ENCODE measurements at places on chromosomes 2 and 18.

GRCh38 chr2:237556773-237557632, 9.4 kb upstream of the PRLH start:
- no peak for DNase-seq

DNA sequence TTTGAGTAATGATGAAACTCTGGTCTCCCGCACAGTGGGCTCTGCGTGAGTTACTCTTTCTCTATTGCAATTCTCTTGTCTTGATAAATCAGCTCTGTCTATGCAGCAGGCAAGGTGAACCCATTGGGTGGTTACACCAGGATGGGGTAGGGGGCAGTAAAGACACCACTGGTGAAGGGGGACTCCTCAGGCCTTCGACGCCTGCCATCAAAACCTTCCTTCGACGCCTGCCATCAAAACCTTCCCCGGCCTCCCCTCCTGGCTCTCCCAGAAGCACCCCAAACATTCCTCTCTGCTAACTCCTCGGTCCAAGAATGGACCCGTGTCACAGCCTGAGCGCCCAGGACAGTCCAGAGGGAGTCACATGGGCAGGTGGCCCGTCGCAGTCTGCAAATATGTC, 4.8 kb upstream of the STARD7 start:
- no peak for DNase-seq

GRCh38 chr2:73823916-73824523, 4.7 kb upstream of the STAMBP start:
- no peak for DNase-seq

DNA sequence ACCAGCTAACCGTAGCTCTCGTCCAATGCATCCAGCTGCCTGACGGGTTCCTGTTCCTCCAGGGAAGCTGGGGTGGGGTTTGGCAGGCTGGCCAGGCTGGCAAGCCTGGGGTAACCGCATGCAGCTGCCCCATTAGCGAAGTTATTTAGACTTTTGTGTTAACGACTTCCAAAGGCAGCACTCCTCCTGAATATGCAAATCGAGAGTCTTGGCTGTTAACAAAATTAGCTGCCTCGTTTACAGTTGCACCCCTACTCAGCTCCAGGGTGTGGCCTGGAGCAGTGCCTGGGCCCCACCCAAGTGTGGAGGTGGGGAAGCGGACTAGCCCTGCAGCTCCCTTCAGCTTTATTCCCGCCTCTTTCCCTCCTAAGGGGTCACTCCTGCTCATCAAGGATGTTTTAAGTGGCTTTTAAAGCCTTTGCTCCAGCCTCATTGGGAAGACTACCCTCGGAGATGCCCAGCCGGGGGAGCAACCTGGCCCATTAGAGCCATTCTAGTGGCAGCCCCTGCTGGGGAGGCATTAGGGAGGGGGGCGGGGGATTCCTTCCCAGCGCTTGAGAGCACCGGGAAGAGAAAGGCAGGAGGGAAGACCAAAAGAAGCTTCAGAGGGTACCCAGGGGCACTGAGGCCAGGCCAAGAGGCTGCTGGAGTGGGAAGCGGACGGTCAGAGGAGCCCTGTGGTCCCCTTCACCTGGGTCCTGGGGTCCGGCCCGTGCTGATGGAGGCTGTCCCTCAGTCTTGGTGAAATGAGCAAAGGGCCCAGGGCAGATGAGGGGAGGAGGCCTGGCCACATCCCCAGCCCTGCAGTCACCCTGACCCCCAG, 204.1 kb downstream of the CELF4 start:
- DNase-seq, result no peak

DNA sequence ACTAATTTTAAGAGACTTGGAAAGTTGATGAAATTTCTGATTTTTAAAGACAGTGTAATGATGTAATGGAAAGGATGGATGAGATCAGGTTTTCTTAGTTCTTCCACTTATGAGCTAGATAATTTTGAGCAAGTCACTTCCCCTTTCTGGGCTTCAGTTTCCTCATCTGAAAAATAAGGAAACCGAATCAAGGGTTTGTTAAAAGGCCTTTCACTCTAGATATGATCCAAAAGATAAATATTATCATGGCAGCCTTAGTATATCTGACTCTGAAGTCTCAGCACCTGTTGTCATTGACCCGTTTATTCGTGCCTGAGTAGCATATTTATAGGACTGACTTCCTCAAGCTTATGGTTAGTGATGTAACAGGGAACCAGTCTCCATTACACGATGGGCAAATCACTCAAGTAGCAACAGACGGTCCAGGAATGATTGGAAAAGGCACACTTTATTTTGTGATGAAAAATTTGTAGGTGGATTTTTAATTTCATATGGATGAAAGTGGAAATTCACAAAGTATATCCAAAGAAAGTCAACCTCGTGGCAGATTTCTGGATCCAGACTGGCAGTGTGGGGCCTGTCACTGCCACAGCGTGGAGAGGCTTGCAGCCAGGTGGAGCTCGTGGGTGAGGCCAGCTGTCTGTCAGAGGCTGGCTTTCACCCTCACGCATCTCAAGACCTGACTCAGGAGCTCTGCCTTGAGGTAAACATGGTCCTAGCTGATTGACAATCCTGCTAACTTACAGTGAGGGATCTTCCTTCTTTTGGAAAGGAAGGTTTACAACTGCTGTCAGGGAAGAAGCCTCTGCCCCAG, 137.9 kb upstream of the CXCR4 start:
- DNase-seq, result no peak

DNA sequence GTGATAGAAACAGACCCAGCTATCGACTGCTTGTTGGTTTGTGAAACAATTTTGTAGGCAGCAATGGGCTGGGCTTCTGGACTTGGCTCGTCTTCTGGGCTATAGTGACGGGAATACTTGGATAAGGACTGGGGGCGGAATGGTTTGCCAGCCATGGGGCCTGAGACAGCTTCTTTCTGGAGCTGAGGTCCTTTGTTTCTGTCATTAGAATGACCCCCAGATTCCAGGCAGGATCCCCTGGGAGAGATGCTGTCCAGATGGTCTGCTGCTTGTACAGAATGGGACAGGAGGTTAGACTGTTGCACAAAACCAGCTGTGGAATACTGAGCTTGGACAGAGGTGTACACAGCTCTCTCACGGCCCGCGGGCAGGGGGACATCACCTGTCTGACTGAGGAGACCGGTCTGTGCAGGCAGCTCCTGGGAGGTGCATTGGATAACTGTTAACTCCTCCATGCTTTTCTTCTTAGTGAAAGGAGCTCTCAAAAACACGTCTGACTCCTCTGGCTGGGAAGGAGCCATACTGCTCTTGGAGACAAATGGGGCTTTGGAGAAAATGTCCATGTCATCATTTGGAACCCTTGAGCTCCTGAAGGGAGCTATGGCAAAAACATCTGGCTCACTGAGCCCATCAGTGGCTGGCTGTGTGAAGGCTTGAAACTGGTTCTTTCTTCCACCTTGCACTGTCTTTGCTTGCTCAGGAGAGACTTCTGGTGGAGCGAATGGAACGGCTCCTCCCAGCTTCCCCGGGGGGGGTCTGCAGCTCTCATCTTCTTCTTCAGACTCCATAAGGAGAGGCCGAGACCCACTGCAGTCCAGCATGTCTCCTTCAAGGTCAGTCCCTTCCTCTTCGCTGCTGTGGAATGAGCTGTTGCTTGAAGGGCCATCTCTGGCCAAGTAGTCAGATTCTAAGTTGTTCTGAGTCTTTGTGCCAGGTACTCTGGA, 28.6 kb upstream of the NFU1 start:
- DNase-seq, result no peak

GRCh38 chr2:44233450-44234128, 41.7 kb upstream of the SLC3A1 start:
- DNase-seq, result no peak

DNA sequence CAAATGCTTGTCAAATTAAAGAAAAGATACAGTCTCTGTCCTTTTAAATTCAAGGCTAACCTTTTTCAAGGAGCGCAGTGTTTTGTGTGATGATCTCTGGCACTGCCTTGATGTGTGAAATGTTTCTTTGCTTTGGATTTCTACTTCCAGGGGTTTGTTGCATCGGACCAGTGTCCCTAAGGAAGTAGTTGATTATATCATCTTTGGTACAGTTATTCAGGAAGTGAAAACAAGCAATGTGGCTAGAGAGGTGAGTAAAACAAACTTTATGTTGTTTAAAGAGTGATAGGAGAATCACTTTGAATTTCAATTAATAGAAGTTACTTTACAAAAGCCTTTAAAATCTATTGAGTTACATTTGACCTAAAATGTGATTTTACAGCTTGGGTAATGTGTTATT, 28.8 kb downstream of the HADHB start:
- no peak for DNase-seq

- DNase-seq, result no peak
Measured at GRCh38 chr2:17122887-17123501, 395.2 kb downstream of the RAD51AP2 start.

GRCh38 chr2:203594541-203594940, 59.4 kb upstream of the RAPH1 start:
- no peak for DNase-seq

DNA sequence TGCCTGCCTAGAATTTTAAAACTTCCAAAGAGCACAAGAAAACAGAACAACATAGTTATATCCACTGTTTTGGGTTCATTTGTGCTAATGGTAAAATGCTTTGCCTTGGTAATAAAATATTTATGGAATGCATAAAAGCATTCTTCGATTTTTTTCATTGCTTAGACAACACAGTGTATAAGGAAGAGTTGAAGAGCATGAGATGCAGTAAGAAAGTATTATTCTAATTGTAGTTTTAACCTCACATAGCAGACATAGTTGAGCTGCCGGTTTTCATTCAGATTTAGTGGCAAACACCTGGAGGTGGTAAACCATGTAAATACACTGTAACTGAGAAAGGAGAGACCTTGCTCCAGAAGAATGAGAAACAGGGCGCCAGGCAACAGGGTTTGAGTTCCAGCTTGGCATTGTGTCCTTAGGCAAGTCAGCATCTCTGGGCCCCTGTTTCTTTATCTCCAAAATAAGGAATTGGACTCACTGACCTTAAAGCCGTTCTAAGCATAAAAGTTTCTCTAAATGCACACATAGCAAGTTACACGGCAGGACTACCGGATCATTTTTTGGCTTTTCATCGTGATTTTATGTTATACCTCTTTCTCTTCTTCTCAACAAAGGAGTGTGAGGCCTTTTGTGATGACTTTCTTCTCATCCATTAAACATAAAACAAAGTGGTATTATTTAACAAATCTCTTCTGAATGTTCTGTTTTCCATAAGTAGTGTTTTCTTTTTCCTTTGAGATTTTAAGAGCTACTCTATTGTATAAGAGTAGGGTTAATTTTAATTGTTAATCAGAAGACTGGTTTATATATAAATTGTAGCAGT, 7.9 kb downstream of the UGP2 start:
- DNase-seq, result no peak

GRCh38 chr2:84878459-84878858, 2.4 kb downstream of the TRABD2A start:
- DNase-seq, result no peak

- peak; percentile 54 for DNase-seq
Measured at GRCh38 chr2:60806988-60807681, 51.1 kb downstream of the PAPOLG start.

DNA sequence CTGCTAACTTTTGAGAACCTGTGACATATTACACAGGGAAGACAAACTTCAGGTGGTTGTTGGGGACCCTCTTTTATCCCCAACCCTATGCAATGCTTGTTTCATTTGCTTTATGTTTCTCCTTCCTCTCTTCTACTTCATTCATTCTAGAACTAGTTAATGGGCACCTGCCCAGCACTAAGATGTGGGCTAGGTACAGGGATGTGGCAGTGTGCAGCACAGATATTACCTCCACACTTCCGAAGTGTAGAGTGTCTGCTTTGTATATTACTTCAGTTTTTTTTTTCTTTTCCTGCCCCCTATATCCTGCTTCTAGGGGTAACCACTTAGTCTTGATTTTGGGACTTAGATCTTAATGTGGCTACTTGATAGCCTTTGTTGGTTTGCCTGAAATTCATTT, 35.1 kb downstream of the CD28 start:
- no peak for DNase-seq

DNA sequence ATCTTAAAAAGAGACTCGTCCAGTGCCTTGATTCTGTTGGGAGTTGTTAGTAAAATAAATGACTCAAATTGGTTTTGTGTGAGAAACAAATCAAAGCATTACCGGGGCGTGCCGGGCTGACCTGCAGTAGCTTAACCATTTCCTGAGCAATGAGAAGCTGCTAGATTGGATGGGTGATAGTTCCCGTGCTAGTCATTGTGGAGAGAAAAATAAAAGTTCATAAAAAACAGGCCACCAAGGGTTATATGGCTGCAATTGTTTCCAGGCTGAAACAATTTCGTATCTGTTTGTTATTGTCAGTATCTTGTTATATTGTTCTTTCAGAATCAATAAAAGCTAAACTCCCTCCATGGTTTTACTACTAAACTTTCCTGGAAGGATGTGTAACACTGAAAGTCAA, 314.4 kb downstream of the MTX2 start:
- no peak for DNase-seq

DNA sequence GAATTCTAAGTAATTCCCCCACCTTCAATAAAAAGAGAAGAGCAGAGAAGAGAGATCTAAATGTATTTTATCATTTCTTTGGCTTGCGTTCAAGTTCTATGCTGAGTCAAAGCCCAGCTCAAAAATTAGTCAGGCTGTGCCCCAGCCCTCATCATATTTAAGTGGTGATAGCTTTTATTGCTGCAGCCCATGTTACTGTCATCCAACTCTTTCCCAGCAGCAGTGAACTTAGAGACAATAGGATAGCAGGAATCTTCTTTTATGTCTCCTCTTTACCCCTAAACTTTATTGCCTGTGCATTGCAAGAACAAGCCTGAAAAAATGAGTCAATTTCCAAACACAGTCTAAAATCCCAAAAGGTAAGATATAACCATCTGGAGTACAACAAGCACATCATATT, 1599.3 kb upstream of the PIK3C3 start:
- DNase-seq, result no peak

- no peak for DNase-seq
Measured at GRCh38 chr2:18465979-18466378, 94.5 kb downstream of the RDH14 start.

GRCh38 chr2:163155279-163155883, 316.8 kb upstream of the KCNH7 start:
- no peak for DNase-seq

- no peak for DNase-seq
Measured at GRCh38 chr2:134463699-134464022, 209.8 kb downstream of the MGAT5 start.

- DNase-seq, result no peak
Measured at GRCh38 chr2:66481100-66481549, 46.2 kb downstream of the MEIS1 start.

- no peak for DNase-seq
Measured at GRCh38 chr2:143171817-143172216, 42.6 kb downstream of the ARHGAP15 start.

DNA sequence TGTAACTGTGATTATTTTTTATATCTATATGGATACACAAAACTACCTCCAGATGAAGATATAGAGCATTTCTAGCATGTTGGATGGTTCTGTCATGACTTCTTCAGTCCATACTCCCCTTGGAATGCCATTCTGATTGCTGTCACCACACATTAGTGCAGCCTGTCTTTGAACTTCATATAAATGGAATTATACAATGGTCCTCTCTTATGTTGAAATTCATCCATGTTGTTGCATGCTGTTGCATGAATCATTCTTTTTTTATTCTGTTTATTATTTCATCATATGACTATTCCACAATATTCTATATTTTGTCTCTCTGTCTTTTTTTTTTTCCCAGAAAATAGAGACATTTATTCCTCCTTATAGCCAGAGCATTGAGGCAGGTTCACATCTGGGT, 74.1 kb downstream of the OSBPL6 start:
- DNase-seq, result no peak

GRCh38 chr2:234789556-234790325, 162.1 kb upstream of the SH3BP4 start:
- DNase-seq, result no peak
